ENCODE measurements at places on chromosomes 13 and 19.
A peak's percentile ranks its signal among the peaks of the same experiment; 100 is the strongest.

DNA sequence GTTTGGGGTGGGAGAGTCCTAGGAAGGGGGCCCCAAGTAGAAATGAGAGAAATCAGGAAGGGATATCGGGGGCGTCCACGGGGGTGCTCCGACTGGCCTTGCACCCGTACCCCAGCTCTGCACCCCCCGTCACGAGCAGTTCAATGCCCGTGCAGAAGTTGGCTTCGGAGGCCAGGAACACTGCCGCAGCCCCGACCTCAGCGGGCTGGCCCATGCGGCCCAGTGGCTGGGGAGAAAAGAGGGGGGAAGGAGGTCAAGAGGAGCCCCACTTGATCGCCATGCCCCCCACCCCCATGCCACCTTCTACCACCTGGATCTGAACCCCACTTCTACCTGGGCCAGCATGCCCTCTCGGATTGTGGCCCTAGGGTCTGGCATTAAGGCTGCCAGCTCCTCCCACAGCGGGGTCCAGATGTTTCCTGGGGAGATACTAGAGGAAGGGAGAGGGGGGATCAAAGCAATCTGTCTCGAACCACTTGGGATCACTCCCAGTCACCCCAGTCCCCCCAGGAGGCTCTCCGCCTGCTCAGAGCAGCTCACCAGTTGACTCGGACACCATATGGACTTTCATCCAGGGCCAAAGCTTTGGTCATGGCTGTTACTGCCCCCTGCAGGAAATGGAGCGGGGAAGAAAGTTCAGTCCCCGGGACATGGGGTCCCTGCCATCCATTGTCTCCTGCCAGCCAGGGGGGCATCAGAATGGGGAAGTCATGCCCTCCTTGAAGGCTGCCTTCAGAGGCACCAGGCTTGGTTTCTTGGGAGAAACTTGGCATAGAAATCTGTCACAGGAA is 2.5 kb upstream of the BCAT2 start:
- DNase-seq, result no peak
- peak overlapping the region; percentile 36 for H3K27ac ChIP-seq
- no peaks in the 10 kb centered on the region for H3K27me3 ChIP-seq
- no peaks in the 10 kb centered on the region for H3K36me3 ChIP-seq
- no peak overlapping the region for H3K4me3 ChIP-seq
- H3K4me1 ChIP-seq, result peaks cover 30% of the 10 kb centered on the region

GRCh38 chr13:44272692-44273091 is 100.9 kb upstream of the SERP2 start:
- H3K27ac ChIP-seq, result no peak overlapping the region
- no peak overlapping the region for H3K4me3 ChIP-seq
- H3K27me3 ChIP-seq, result no peaks in the 10 kb centered on the region
- H3K36me3 ChIP-seq, result no peaks in the 10 kb centered on the region
- DNase-seq, result no peak
- no peaks in the 10 kb centered on the region for H3K4me1 ChIP-seq

GRCh38 chr13:101917475-101917810 is 465.0 kb downstream of the ITGBL1 start:
- no peak overlapping the region for H3K4me3 ChIP-seq
- no peaks in the 10 kb centered on the region for H3K4me1 ChIP-seq
- no peaks in the 10 kb centered on the region for H3K27me3 ChIP-seq
- no peaks in the 10 kb centered on the region for H3K36me3 ChIP-seq
- DNase-seq, result no peak

- H3K4me3 ChIP-seq, result no peak overlapping the region
- no peaks in the 10 kb centered on the region for H3K4me1 ChIP-seq
- no peak overlapping the region for H3K27ac ChIP-seq
- H3K36me3 ChIP-seq, result peaks cover 21% of the 10 kb centered on the region
These were observed 16.3 kb upstream of the TEX29 start for GRCh38 chr13:111304041-111304544.

GRCh38 chr13:48492470-48493065 is 40.3 kb downstream of the RCBTB2 start:
- DNase-seq, result no peak
- no peak overlapping the region for H3K27ac ChIP-seq
- no peaks in the 10 kb centered on the region for H3K36me3 ChIP-seq
- no peaks in the 10 kb centered on the region for H3K4me1 ChIP-seq

- no peaks in the 10 kb centered on the region for H3K36me3 ChIP-seq
- H3K27ac ChIP-seq, result no peak overlapping the region
- no peak for DNase-seq
- peaks cover 14% of the 10 kb centered on the region for H3K4me1 ChIP-seq
- H3K4me3 ChIP-seq, result no peak overlapping the region
These were observed 3.0 kb downstream of the KCTD12 start for GRCh38 chr13:76883236-76883635.

Data from HCT116 (cell line).